T-helper 17 cell (primary cell): ENCODE measurements at places on chromosomes 7 and 10.

- DNase-seq: no peak
Observed at GRCh38 chr10:129522041-129522585, 55.1 kb downstream of the MGMT start.

DNA sequence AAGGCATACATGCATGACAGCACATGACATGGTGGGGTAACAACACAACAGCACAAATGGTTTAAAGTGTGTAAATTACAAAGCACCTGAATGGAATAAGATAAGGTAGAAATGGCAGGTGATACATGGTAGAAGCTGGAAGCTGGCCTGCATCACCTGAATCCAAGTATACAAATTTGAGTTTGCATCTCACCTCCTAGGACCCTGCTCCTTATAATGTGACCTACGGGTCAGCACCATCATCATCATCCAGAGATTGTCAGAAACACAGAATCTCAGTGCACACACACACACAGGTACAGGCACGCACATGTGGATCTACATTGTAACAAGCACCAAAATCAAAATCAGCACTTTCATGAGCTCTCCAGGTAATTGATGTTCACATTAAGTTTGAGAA is 1048.2 kb upstream of the AUTS2 start:
- no peak for DNase-seq

GRCh38 chr10:88439932-88440331 is 143.2 kb downstream of the RNLS start:
- no peak for DNase-seq

DNA sequence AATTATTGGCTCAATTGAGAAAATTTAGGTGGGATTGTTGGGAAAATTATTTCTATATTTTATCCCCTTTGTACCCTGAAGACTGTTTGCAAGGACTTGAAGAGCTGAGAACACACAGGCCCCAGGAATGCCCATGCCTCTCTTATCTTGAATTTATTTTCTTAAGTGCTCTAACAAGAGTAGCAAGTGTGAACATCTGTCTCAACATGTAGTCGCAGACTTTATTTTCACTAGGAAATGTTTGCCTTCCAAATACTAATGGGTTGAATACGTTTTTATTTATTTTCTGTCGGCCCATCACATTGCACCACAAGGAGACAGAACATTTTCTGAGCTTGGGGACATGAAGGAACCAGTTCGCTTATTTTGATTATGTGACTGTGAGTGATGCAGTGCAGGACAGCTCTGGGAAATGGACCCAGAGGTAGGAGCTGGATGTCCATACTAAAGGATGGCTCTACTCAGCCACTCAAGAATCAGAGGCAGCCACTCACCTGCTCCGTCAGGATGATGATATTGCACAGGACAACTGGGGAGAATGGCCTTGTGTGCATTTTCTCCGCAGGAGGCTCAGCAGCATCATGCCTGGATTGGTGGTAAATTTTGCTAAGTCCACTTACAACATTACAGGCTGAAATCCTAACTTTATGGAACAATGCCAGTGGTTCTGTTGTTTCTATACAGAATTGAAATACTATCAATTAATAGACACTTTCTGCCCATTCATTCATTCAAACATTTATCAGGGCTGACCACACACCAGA is 332.7 kb downstream of the FGFR2 start:
- no peak for DNase-seq

GRCh38 chr7:132073920-132074589 is 502.2 kb downstream of the PLXNA4 start:
- no peak for DNase-seq

- DNase-seq: no peak
Observed at GRCh38 chr7:107103369-107103768, 58.9 kb downstream of the PRKAR2B start.

GRCh38 chr10:128220021-128220420 is 93.8 kb upstream of the MKI67 start:
- DNase-seq: no peak
